Iris pigment epithelial cell (primary cell): ENCODE measurements at places on chromosomes 2 and 18.

- no peak for DNase-seq
Measured at GRCh38 chr2:45388541-45389100, 222.4 kb downstream of the SRBD1 start.

DNA sequence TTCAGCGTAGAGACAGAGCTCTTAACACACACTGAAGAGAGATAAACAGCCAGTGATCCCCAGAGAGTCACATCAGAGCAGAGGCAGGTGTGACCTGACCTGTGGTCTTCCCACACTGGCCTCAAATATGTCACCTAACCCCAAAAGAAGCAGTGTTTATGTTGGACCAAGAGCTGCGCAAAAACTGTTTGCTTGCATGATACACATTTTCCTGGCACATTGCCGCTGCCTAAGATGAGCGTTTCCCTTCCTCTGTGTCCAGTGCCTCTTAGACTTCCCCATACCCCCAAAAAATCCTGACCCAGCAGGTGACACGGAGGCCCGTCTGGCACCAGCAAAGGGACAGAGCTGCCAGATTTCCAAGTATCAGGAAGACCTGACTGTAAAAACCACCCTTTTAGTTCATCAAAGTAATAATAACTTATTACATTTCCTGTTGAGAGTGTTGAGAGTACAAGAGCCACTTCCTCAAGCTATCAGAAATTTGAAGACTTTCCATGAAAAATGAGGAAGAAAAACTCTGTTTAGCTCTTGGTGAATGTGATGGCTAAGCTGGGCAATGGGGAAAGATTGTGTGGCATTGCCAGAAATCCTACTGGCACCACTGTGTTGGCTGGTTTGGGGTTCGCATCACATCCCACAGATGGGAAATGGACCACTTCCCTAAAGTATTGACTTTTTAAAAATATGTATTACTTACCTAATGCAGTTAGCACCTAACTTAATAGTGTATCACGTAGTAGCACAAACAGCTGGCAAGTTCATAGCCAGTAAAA, 6.7 kb downstream of the TNFRSF11A start:
- peak; percentile 24 for DNase-seq

- DNase-seq, result no peak
Measured at GRCh38 chr2:203987959-203988358, 51.4 kb downstream of the ICOS start.

- DNase-seq, result no peak
Measured at GRCh38 chr18:31634331-31634713, 42.6 kb downstream of the TTR start.

GRCh38 chr2:236117401-236117800, 50.8 kb downstream of the GBX2 start:
- DNase-seq, result no peak

DNA sequence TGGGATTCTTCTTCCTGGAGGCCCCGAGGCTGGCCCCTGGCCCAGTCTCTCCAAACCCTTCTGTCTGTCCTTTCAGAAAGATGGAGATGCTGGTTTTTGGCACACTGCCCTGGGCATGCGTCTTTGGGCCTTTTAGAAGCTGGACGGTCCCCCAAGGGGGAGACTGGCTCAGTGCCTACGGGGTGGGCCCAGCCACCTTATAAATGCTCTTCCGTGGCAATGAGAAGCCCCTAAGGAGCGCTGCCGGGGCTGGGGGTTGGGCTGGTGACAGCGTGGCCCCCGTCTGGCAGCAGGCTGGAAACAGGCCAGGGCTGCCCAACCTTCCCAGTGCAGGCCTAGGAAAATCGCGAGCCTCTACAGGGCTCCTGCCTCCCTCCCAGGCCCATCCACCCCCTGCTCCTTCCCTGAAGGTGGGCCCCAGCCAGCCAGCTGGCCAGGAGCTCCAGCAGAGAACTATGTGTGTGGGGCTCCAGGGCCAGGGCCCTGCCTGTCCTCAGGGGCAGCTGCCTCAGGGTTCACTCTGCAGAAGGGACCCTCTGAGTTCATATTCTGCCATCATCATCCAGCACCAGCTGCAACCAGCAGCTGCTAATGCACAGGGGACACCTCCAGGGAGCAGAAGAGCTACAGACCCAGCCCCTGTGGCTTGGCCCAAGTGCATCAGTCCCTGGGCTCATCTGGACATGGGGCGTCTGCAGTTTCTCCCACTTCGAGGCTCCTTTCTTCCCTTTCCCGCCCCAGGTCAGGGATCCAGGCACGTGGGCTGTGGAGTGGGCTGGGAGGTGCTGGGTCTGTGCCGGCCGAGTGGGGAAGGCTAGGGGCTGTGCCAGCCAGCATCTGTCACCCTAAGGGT, 107.6 kb upstream of the OTOS start:
- DNase-seq, result no peak

- no peak for DNase-seq
Measured at GRCh38 chr2:44807201-44808025, 134.1 kb upstream of the SIX3 start.

- DNase-seq, result no peak
Measured at GRCh38 chr2:180516232-180516631, 464.2 kb upstream of the UBE2E3 start.

- no peak for DNase-seq
Measured at GRCh38 chr2:10087360-10087759, 7.1 kb upstream of the CYS1 start.

GRCh38 chr2:222146488-222146887, 152.3 kb downstream of the PAX3 start:
- DNase-seq, result no peak

DNA sequence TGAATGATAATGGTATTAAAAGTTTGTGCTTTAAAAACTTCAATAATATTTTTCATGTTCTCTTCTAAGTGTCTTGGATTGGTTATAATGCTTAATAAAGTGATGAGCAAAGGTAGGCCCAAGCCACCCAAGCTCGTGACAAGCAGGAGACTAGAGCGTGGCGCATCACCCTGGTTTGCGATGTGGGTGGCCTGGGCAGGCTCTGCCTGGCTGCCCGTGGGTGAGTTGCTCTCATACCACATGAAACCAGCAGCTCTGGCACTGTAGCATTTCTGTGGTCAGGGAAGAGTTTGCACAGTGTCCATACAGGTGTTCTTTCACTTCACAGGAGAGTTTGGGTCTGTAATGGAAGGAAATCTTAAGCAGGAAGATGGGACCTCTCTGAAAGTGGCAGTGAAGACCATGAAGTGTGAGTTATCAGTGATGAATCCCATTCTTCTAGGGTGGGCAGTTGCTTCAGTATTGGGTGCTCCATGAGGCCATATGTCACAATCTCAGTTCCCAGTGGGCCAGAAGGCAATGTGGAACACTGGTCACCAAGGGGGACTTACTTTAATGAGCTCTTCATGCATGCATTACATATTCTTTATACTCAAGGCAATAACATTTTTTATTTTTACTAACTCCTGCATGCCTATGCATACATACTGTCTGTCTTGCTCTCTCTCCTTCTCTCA, 51.4 kb upstream of the TMEM87B start:
- DNase-seq, result no peak

DNA sequence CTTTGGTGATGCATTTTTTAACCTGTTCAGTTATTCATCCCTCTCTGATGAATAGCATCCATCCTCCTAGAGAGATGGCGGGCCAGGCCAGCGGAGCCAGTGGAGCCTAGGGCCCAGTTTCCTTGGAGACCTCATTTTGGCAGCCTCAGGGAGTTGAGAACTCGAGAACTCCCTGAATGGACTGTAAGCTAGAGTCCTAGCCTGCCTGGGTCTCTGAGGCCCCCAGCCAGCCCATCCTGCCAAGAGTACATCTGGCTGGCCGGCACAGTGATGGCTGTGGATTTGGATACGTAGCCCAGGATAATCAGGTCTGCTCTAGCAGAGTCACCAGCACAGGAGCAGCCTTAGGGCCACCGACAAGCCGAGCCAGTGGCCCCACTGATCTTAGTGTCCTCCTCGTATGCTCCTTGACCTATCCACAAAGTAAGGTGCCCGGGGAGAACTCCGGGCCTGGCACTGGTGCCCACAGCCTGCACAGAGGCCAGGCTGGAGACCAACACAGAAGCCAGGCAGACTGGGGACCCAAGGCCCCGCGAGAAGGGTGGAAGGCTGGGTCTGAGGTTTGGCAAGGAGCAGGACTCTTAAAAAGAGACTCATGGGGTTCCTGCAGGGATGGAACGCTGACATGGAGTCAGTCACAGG, 110.5 kb upstream of the MCFD2 start:
- no peak for DNase-seq

GRCh38 chr2:175585496-175585895, 404.0 kb upstream of the ATP5MC3 start:
- DNase-seq, result no peak

GRCh38 chr2:144194326-144195071, 325.4 kb downstream of the ZEB2 start:
- DNase-seq, result no peak

DNA sequence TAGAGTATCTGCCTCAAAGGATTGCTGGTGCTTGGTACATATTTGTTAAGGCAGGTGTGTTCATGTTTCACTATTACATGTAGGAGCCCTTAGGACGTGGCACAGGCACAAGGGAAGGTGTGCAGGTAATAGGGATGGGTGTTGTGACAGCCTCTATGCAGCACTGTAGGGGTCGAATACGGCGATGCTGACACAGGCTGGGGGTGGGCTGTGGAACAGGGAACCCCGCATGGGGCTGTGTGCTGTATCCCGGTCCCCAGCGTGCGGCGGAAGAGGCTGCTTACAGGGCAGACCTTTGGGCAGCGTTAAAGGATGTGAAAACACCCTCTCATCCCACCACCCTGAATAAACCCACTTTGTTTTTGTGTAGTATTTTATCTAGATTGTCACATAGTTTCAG, 21.5 kb downstream of the B3GNT2 start:
- DNase-seq, result no peak

DNA sequence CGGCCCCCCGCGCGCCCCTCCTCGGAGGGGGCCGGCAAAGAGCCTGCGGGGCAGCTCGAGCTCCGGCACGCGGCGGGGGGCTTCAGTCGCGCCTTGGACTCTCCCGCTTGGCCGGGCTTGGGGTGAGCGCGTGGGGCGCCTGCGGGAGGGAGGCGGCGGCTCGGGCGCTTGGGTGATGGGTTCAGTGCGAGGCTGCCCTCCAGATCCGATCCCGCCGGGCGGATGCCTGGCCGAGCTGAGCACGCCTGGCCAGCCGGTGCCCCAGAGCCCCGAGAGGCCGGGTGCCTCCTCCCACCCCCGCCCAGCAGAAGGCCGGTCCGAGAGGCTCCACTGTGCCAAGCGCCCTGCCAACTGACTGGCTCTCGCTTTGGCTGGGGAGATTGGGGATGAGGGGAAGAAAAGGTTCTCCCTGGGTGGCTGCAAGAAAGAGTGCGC, 273 bp upstream of the NXPH2 start:
- no peak for DNase-seq

DNA sequence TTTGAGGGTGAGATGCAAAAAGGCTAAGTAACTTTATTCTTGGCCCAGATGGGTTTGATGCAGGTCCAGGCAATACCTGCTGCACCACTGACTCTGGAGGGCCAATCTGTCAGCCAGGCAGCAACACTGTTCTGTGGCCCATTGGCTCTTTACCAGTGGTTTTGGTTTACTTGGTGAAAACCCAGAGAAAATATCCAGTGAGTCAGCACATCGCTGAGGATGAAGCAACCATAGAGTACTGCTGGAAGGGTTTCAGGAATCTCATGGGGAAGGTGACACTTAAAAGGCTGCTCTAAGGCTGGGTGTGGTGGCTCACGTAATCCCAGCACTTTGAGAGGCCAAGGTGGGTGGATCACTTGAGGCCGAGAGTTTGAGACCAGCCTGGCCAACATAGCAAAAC, 192.5 kb upstream of the FAM98A start:
- DNase-seq, result peak; percentile 60

DNA sequence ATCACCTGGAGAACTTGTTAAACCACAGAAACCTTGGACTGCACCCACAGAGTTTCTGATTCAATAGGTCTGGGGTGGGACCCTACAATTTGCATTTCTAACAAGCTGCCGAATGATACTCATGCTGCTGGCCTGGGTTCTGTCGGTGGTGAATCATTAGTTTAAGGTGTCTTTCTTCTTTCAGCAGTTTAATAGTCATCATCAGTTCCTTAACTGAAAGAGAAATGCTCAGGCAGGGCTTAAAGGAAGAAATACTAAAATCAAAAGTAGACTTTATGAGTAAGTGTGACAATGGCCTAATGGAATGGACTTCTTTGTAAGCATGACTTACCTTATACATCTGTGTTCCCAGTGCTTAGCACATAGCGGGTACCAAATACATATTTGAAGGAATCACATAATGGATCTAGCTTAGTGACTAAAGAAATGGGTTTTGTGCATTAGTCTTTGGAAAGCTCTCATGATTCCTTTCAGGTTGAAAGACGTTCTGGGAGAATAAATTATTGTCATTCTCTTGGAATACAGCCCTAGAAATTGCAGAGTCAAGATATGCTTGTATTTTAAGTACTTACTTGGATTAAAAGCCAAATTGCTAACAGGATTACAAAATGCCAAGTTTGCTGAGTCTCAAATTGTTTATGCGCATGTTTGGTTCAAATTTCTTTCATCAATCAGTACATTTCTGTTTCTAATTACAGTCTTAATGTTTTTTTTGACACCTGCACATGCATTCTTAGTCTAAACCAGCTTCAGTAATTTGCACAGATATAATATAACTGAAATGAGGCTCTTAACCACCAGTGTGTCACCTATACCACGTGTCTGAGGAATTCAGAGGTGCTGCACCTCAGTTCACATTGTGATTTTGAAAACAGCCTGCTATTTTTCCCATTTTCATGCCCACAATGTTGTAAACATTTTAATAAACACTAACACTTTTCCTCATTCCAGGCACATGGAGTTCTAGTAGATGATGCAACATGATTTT, 220.3 kb upstream of the NRP2 start:
- no peak for DNase-seq

GRCh38 chr18:71598374-71598773, 945.8 kb downstream of the CBLN2 start:
- peak; percentile 31 for DNase-seq

DNA sequence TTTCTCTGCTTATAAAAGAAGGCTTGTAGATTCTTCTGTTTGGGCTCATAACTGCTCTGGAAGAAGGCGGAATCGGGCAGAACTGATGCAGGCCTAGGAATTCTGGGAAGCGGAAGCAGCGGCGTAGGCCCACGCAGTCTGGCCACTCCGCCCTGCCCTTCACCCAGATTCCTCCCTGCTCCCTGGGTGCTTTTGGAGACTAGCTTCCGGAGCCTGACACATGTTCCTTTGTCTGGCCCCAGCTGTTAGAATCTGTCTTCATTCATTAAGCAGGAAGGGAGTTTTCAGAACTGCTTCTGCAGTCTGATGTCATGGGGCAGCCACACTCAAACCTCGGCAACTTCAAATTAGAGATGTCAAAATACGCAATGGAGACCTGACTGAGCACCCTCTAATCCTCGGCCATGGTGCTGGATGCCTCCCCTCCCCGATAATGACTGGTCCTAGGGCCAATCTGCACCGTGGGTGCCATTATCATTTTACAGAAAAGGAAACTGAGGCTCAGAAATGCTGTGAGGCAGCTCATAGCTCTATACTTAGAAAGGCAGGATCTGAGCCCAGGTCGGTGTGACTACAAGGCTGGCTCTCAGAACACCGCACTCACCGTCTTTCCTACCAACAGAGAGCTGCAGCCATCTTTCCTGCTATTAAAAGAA, 275.7 kb downstream of the MYCN start:
- no peak for DNase-seq

GRCh38 chr18:11785444-11786055, 65.7 kb upstream of the CHMP1B start:
- DNase-seq, result no peak
